Inflammatory macrophage treated with lipopolysaccharide for 1 hour (primary cell): ENCODE measurements at places on chromosomes 5 and 9.
A peak's percentile ranks its signal among the peaks of the same experiment; 100 is the strongest.

DNA sequence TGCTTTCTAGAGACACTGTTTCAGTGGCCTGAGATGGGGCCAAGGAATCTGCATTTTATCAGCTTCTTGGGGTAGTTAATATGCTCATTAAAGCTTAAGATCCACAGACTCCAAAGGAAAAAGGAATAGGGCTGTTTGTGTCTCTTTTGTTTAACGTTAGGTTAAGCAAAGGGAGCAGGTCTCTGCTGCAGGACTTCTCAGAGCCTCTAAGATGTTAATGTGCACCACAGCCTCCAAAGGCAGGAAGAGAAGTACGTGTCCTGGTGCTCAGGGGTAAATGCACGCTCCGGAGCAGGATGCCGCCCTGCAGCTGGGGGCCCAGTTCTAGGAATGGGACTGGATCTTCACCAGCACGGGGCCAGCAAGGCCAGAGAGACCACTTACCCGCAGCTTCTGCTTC is 19.6 kb downstream of the SPARC start:
- no peak for DNase-seq

GRCh38 chr5:149062371-149063016 is 368 bp downstream of the SH3TC2 start:
- no peak for DNase-seq

DNA sequence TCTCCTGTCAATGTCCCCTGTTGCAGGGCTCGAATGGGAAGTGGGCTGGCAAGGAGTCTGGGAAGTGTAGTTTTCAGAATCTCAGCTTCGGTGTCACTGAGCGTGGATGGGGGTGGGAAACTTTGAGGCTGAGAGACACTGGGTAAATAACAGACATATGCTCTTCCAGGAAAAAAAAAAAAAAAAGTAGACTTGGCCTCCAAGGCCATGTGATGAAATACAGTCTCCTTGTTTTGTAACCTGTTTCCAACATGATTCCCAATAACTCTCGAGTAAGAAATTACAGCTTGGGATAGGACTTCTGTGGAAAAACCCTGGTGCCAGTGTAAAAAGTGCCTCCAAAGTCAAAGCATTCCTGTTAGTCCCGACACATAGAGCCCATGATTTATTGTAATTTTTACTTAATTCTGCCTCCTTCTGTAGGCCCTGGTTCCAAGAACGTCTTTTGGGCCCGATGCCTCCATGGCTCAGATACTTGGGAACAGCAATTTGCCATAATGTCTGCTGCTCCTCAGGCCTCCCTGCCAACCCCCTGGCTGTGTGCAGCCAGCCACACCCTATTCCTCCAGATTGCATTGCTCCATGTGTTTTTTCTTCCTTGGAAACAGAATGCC is 119.5 kb upstream of the TNC start:
- DNase-seq, result no peak

- DNase-seq, result no peak
These were observed 26.3 kb downstream of the ACSL6 start for GRCh38 chr5:131984956-131985665.

DNA sequence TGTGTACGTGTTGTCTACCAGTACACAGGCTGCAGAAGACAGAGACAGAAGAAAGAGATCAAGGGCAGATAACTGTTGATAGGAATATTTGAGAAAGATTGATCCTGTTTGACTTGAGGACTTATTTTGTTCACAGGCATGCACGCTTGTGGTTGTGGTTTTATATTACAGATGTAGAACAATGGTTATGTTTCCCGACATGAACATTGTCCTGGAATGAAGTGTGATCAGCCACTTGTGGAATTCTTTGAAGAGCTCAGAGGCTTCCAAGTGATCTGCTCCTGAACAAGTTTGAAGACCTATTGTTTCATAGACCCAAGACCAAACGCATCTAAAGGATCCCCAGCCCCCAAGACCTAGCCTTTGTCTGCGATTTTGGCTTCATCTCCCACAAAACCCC is 13.7 kb downstream of the TEX53 start:
- DNase-seq, result no peak

- no peak for DNase-seq
These were observed 554 bp downstream of the RPS23 start for GRCh38 chr5:82277613-82277986.

DNA sequence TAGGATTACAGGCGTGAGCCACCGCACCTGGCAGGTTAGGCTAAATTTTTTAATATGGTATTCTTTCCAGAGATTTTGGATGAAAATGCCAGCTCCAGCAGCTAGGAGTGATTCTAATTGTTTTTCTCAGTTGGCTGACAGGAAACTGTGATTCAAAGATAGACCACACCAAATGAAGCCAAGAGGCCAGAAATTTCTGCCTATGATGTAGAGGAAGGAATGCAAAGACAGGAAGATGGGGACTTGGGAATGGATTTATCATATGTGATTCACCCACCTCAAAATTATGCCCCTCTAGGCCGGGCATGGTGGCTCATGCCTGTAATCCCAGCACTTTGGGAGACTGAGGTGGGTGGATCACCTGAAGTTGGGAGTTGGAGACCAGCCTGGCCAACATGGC is 53.3 kb downstream of the UGCG start:
- DNase-seq, result no peak

DNA sequence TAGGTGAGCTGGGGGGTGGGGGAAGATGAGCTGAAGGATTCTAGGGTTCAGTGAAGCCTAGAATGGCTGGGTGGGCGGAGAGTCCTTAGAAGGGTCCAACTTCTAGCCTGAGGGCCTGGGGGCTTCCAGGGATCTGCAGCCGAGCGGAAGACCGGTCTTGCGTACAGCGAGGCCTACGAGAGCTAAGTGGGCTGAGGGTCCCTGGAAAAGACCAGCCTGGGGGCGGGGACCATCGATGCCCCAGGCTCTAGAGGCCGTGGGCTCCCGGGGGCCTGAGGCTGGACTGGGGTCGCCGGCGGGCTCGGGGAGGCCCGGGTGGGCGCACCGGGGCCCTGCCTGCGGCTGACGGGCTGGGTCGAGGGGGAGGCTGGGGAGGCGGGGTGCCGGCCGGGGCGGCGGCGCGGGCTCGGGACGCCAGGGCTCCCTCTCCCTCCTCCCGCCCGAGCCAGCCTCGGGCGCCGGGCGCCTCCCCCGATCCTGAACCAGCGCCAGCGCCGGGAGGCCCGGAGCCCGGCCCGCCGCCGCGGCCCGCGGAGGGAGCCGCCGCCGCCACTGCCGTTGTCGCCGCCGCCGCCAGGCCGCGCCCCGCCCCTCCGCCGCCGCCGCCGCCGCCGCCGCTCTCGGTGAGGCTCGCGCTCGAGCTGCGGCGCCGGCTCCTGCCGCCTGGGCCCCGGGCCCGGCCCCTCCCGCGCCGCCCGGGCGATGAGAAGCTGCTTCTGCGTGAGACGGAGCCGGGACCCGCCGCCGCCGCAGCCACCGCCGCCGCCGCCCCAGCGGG is at the start of gene MVB12B:
TSS of gene MVB12B (plus strand) at position 602 of the 778 bp plus-strand sequence. CDS start at position 703, 101 bp downstream.
- no peak for DNase-seq

- DNase-seq, result no peak
These were observed 28.3 kb downstream of the LEAP2 start for GRCh38 chr5:132901730-132902129.

DNA sequence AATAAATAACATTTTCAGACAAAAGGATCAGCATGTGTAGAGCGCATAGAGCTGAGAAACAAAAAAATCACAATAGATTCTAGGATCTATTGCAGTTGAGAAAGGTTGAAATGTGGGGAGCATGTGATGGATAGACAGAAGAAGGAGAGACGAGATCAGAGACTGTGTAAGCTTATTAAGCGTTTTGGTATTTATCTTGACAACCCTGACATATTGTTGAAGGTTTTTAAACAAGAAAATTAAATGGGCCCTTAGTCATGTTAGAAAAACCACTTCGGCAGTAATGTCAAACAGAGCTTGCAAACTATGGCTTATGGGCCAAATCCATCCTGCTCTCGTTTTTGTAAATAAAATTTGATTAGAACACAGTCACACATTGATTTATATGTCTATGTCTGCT is 200.5 kb upstream of the KLF4 start:
- DNase-seq, result no peak

- DNase-seq, result no peak
These were observed 15.7 kb downstream of the KCNIP1 start for GRCh38 chr5:170519549-170519948.

GRCh38 chr9:135095470-135096407 is 8.3 kb downstream of the OLFM1 start:
- DNase-seq, result no peak

GRCh38 chr9:116452227-116452626 is 234.9 kb upstream of the TRIM32 start:
- DNase-seq, result no peak

GRCh38 chr9:3434594-3434993 is 91.2 kb downstream of the RFX3 start:
- DNase-seq, result peak; percentile 88

DNA sequence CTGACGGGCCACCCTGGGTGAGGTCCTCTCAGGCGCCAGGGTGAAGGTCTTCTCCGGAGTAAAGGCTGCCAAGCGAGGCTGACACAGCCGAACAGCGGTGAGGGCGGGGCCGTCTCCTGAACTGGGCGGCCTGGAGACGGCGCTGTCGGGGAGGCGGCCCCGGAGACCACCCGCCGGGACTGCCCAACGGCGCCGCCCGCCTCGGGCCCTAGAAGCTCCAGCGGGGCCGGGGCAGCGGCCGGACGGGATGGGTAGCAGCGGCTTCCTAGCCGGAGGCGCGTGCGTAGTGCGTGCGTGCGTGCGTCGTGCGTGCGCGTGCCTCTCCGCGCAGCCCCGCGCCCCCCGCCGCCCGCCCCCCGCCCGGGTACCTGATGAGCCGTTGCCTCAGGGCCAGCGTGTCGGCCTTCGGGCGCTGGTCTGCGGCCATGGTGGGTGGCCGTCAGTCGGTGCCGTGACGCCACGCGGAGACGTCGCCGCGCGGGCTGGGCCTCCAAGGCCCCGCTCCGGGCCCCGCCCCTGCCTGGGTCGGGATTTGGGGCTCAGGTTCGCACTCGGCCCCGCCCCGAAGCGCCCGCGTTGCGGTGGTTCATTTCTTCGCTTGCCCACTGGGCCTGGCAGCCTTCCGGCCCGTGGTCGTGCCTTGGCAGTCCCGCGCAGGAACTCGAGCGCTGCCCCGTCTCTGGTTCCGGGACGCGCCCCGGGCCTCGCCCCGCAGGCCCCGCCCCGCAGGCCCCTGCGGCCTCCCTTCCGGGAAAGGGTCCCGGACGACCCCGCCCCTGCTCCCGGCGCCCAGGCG is at the start of gene PHYKPL:
TSS of gene PHYKPL (minus strand) at position 679 of the 796 bp plus-strand sequence. CDS start at position 427, 252 bp downstream.
- peak; percentile 64 for DNase-seq

DNA sequence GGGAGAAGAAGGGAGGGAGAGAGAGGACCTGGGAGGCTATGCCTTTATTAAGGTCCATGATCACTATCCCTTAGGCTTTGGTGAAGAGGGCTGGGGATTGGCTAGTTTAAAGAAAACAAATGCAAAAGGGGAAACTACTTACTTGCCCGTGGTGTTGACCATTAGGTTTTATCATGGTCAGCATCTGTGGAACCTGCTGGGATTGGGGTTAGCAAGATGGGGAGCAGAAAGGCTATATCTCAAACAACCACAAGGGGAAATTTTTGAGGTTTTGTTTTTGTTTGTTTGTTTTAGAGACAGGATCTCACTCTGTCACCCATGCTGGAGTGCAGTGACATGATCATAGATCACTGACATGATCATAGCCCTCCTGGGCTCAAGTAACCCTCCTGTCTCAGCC is 9.0 kb upstream of the RAD23B start:
- no peak for DNase-seq

- DNase-seq, result no peak
These were observed 3.0 kb downstream of the RLN1 start for GRCh38 chr9:5336688-5337087.

GRCh38 chr5:926417-927171 is 33.9 kb downstream of the TRIP13 start:
- no peak for DNase-seq

DNA sequence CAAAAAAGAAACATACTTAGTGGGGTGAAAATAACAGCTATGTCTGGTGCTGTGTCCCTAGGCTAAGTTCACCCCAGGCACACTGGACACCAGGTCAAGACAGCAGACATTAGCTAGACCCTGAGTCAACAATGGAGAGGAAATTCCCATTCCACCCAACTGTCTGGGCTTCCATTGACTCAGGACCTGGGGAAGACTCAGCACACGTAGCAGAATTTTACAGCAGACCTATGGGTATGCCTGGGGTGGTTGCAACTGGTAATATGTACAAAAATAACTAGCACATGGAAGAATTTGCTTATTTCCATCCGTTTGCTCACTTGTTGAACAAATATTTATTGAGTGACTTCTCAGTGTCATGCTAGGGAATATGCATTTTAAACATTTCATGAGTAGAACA is 117.0 kb downstream of the GAS1 start:
- no peak for DNase-seq

- DNase-seq, result no peak
These were observed 18.7 kb downstream of the RETREG1 start for GRCh38 chr5:16597946-16598694.

- no peak for DNase-seq
These were observed 292.0 kb downstream of the FANCC start for GRCh38 chr9:95025213-95026147.

GRCh38 chr9:94800424-94801117 is 74.1 kb downstream of the AOPEP start:
- DNase-seq, result no peak

DNA sequence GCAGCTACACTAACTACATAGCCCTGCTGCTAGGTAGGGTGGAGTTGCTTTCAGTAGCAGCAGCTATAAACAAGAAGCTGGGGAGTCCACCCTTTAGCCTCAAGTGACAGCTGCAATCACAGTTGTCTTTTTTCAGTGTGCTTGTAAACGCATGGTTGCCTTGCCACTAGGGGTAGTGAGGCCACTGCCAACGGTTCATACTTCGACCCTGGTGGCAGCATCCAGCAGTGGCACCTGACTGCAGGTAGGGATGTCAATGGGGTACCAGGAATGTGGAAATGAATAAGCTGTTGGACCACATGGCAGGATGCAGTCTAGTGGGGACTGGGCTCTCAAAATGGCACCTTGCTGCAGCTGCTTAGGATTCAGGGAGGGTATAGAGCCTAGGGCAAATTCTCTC is 367.2 kb downstream of the RASEF start:
- no peak for DNase-seq

DNA sequence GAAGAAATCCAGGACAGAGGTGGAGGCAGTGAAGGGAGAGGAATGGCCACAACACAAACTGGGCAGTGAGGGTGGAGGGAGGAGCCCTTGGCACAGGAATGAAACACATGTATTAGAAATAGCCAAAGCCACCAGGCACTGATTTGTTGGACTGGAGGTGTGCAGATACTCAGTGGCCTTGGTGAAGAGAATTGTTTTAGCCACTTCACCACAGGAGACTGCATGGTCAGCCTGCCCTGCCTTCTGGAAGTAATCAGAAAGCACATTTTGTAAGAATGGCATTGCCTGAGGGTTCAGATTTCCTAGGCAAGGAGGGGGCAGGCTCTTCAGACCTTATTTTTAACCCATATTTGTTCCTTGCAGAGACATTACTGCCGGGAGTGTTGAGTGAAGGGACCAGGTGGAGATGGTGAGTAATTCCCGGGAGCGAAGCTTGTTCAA is 2.2 kb downstream of the SGCD start:
- no peak for DNase-seq

- no peak for DNase-seq
These were observed 26.0 kb upstream of the GNE start for GRCh38 chr9:36284226-36284625.
